ENCODE measurements at places on chromosomes 11 and 22.

GRCh38 chr22:45271667-45272201 lies 13.0 kb upstream of the UPK3A start:
- no peak for DNase-seq

- no peak for DNase-seq
Measured at GRCh38 chr11:132448334-132448995, 1078.0 kb downstream of the NTM start.

DNA sequence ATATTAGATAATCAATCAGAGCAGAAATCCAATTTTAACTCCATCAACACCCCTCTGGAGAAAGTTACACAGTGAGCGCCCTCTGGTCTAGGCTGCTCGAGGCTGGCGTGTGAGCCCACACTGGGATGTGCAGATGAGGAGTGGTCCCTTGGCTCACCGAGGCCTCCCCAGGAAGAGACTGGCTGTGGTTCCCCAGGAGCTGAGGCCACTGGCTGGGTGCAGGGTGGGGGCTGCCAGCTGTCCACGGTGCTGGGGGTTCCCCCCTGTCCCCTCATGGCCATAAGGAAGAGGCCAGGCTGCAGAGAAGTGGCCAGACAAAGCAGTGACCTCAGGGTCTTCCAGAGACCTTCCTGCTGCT lies 750.7 kb downstream of the BRD1 start:
- no peak for DNase-seq

GRCh38 chr22:43926349-43926710 lies 2.7 kb downstream of the PNPLA3 start:
- no peak for DNase-seq

GRCh38 chr22:34587357-34588356 lies 478.3 kb upstream of the ISX start:
- no peak for DNase-seq

GRCh38 chr11:2477254-2477653 lies 32.4 kb downstream of the KCNQ1 start:
- peak; percentile 4 for DNase-seq

- no peak for DNase-seq
Measured at GRCh38 chr22:35473971-35474370, 66.7 kb upstream of the RASD2 start.

- no peak for DNase-seq
Measured at GRCh38 chr11:35621620-35622019, 3.4 kb downstream of the FJX1 start.

DNA sequence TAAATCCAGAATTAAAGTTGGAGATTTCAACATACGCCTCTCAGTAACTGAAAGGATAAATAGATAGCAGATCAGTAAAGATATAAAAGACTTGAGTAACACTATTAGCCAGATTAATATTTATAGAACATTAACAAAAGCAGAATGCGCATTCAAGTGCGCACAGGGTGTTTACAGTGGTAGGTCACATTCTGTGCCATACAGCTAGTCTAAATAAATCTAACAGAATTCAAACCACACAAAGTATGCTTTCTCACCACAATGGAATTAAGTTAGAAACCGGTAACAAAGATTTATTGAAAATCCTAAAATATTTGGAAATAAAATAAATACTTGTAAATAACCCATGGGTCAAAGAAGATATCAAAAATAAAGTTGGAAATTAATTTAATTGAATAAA lies 341.0 kb downstream of the DYNC2H1 start:
- no peak for DNase-seq

DNA sequence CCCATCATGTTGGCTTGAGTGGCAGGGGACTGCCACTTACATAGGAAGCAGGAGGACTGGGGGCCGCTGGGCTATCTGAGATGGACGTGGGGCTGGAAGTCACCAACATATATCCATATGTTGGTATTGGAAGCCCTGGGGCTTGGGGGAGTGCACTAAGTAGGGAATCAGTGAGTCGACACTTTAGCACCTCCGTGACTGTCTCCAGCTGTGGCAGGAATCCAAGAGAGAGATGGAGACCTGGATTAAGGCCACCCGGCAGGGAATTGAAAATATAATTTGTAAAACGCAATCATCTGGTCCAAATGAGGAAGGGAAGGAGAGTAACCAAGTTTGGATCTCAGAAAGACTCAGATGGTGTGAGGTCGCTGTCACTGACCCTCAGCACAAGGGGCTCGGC lies 68.4 kb downstream of the ELFN2 start:
- no peak for DNase-seq

DNA sequence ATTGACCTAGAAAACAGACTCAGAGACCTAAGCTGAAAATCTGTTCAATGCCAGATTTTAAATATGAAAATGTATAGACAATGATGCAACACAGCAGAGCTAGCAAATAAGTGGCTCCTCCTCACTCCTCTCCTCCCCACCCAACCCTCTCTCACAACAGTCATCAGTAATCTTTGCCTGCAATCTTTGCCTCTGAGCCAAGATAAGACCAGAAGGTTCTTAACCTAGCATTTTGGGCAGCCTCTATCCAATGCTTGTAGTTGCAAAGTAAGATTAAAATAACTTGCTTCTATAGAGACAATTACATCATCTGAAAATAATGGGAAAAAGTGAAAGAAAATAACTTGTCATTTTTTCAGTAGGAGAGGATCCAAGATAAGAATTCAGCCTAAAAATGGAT lies 117.3 kb downstream of the PARVA start:
- DNase-seq, result no peak

- peak; percentile 25 for DNase-seq
Measured at GRCh38 chr11:69638941-69639681, 1.8 kb upstream of the CCND1 start.

Measured in DMS153 (cell line).